Activated CD4-positive, CD25-positive, alpha-beta regulatory T cell (primary cell): ENCODE measurements at places on chromosomes 16 and 17.

- no peak for DNase-seq
These were observed 94.8 kb downstream of the TNFRSF13B start for GRCh38 chr17:16877099-16877498.

GRCh38 chr17:21066394-21066793, 23.6 kb upstream of the USP22 start:
- no peak for DNase-seq

GRCh38 chr17:33967608-33968349, 287.3 kb upstream of the CCL2 start:
- no peak for DNase-seq

GRCh38 chr17:59451706-59452105, 113.7 kb upstream of the DHX40 start:
- no peak for DNase-seq

DNA sequence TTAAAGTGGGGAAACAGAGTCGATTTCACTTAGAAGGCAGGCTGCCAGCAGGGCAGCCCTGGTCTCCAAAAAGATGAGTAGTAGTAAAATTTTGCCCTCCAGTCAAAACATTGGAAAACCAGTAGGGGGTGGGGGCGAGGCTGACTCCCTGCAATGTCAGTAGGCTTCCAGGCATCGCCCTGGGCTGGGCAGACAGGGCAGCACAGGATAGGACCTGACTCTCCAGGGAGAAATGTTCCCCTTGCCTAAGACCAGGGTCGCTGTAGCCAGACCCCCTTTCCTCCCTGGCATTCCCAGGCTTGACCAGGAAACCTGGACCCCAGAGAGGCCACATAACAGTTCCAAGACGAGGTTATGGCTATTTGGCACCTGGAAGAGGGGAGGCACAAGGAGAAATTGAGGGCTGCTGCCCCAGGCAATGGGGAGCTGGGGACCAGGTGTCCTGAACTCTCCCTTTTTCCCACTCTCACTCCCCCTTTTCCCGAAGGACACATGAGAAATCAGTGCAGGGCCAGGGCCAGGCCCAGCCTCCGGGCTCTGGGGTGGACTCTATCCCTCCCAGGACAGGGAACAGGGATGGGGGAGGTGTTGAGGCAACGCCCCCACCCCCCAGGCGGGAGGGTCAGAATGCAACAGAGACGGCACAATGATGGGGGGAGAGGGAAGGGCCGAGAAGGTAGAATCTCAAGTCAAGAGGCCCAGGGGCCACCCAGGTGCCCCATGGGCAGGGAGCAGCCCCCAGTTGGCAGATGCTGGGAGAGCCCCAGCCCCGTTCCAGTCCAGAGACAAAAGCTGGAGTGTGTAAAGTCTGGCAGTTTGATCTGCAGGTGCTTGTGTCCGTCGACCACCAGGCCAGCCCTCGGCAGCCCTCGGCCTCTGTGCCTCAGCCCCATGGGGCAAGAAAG, 4.5 kb upstream of the SAMD14 start:
- no peak for DNase-seq
